Camera-type eye (tissue), 1 donor: ENCODE measurements at places on chromosomes 12 and 14. TPM values are rescaled to one million over a fixed set of nuclear protein-coding genes. Genes with fewer than 3 reads are reported as not detected.

IFNG-AS1 gene
- 4.9 TPM for total RNA-seq

SAMD4A gene
- total RNA-seq = 34.7 TPM

CLEC4D gene
- 0.55 TPM for total RNA-seq

UBC gene
- 791 TPM for total RNA-seq

CACNA1C gene
- total RNA-seq = 16.3 TPM

ACVRL1 gene
- total RNA-seq = 47.7 TPM

GZMB gene
- total RNA-seq = not detected

GLT1D1 gene
- 8.6 TPM for total RNA-seq
